ENCODE measurements at places on chromosomes 7 and 10.

- no peak for DNase-seq
These were observed 116.6 kb upstream of the WDR11 start for GRCh38 chr10:120734483-120735078.

GRCh38 chr7:116885724-116886123 is 23.3 kb downstream of the CAPZA2 start:
- no peak for DNase-seq

- DNase-seq: no peak
These were observed 127.1 kb upstream of the CNTNAP2 start for GRCh38 chr7:145989469-145989868.

DNA sequence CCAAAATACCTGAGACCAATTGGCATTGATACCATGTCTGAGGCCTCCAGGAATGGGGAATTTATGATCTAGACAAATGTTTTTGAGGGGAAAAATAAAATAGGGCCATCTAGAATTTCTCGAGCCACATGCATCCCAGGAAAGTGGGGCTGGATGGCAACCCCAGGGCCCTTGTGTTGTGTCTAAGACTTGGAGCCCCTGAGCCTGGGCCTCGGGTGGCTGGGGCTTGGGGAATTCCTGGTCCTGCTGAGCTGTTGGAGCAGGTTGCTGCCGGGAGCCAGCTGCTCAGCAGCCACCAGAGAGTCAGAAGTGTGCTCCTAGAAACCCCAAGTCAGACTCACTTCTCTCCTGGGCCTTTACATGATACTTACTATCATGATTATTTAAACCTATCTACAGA is 172.9 kb downstream of the WDR37 start:
- DNase-seq: no peak

- DNase-seq: no peak
These were observed 51.1 kb upstream of the KCNIP2 start for GRCh38 chr10:101894742-101895141.

DNA sequence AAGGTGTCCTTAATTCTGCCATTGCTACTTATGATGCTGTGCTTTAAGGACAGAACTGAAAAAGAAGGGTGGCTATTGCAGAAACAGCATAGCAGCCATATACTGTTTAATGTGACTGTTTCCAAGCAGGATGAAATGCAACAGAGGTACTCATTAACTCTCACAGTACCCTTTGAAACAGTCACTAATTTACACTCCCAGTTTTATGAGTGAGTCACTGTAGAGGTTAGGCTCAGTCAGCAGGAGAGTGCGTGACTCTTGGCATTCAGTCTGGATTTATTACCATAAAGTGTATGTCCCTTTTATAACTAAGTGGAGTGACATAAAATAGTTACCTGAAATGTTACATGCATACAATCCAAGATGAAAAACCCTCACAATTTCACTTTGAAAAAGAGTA is 27.7 kb downstream of the ALDH18A1 start:
- no peak for DNase-seq

DNA sequence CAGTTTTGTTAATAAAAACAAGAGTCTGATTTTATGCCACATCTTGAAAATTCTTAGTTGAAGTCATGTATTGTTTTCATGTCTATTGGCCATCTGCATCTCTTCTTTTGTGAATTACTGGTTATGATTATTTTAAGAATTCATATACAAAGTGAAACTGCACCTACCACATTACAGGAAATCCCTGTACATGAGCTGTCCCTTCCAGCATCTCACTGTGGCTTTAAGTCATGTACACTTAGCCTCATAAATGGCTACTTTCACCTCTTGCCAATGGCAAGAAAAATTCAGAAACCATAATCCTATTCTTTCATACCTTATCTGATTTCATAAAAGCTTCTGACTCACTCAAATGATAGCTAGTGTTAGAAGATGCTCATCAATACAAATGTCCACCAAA is 48.6 kb downstream of the CRTAC1 start:
- DNase-seq: no peak

DNA sequence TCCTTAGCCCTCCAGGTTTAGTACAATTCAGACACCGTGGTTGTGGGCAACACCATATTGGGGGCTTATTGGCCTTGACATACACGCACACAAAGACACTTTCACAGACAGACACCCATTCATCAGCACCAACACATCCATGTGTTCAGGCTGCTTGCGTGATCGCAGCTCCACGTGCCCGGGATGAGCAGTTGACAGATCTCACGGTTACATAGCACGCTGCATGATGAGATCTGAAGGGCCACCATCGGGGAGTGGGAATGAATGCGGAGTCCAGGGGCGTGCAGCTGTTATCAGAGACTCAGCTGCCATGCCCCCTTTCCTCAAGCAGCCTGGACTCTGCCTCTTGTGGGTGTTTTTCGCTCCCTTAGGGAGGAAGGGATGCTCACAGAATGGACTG is 285.2 kb downstream of the USP6NL start:
- no peak for DNase-seq

DNA sequence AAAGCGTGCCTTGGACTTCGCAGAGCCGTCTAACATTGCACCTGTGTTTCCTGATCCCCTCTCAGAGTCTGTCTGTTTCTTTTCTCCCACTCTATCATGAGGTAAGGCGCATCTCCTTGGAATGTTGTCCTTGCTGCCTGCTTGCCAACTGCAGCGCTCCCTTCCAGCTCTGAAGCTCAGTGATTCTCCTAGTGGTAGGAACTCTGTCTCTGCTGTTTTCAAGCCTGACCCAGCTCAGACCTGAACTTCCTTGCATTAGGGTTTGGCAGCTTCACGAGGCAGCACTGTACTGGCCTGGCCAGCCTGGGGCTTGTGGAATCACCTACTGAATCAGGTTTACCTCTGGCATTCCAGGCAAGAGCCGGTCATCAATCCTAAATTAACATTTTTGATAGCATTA is 123.9 kb downstream of the CREB5 start:
- peak; percentile 61 for DNase-seq

DNA sequence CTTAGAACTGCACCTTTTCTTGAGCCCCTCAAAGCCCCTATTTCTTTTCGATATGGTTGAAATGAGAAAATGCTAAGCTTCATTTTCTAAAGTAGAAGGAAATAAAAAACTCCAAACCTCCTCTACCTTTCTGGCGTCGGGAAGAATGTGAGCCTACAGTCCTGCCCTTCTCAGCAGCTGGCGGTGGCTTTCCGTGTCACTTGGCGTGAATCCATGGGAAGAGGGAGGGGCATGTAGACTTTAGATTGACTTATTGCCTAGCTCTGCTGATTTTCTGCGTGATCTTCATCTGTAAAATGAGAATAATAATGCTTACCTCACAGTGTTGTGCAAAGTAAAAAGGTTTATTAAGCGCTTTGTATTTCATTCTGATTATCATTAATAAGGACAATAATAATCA is 35.0 kb downstream of the PRR15 start:
- no peak for DNase-seq

DNA sequence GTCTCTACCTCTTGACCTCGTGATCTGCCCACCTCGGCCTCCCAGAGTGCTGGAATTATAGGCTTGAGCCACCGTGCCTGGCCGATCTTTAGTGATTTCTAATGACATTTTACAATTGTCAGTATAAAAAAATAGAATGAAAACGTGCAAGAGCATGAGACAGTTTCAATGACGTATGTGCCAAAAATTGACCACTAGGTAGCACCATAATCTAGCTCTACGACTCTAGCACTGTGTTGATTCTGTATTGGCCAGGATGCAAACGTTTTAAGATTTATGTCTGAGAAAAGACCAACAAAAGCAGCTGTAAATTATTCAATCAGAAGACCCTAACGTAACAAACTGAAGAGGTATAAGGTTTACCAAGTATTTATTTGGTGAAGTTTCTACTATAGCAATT is 25.4 kb upstream of the EXOC6 start:
- DNase-seq: peak; percentile 48

- DNase-seq: no peak
These were observed 56.4 kb upstream of the PFKP start for GRCh38 chr10:3010816-3011460.

- no peak for DNase-seq
These were observed 443.4 kb upstream of the ANKRD30A start for GRCh38 chr10:36681751-36682632.

DNA sequence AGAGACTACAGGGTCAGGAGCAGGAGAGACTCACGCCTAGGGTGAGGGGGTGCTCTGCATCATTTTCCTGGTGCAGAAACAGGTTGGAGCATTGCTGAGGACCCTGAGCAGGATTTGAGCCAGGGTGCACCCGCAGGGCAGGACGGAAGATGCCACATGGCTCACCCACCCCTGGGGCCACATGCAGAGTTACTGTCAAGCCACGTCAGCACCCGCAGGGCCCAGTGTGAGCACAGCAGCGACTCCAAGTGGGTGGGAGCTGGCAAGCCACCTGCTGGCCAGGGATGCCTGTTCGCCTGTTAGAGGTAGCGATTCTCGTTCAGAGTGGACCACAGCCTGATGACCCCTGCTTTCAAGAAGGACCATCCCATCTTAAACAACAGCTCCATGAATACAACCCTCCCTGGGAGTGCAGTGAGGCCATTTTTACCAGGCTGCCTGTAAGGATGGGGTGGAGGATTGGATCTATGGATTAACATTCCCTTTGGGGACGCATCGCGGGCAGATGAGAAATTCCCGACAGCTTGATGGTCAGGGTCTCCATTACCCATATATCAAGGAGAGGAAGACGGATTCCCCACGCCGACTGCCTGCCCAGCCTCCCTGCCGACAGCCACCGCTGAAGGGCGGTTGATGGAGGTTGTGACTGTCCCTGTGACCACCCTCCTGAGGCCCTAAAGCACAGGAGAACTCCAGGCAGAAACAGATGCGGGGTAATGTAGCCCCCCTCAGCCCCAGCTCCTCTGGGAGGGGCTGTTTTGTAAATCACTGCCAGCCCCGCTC is 101.1 kb upstream of the RET start:
- no peak for DNase-seq

DNA sequence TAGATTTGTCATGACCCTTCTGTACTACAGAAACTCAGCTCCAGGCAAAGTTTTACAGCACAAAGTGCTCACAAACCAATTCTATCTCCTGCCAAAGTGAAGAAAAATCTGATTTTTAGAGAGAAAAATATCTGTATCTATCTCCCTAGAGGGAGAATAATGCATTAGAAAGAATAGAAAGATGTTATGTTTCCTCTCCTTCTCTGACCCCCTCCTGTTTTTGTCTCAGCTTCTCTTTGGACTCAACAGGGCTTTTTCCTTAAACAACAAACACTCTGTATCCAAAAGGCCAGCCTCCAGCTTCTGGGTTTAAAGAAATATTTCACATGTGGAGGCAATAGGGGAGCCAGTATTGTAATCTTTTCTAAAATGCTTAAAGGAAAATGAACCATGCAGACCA is 627.4 kb downstream of the REEP3 start:
- no peak for DNase-seq

DNA sequence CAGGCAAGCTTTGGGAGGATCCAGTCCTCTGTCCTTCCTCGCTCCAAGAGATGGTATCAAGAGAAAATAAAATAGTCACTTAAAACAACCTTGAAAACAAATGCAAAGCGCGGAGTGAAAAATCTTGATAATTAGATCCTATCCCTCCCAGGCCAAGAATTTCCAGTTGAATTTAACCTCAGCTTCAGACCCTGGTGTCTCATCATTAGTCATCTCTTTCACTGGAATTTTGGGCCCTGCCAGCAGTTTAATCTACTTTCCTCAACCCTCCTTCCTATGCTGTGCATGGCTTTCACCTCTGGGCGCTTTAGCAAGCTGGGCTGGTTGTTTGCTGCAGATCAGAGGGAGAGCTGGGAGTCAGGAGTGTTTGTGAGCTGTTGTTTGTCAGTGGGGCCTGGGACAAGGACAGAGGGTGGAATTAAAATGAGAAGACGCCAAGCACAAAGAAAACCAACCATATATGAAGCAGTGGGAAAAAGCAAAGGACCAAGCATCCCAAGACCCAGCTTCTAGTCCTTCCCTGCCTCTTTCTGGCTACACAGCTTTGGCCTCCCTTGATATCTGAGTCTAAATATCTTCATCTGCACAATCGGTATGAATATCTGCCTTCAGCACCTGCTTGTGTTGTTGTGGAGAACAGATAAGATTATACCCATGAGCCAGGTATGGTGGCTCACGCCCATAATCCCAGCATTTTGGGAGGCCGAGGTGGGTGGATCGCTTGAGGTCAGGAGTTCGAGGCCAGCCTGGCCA is 13.5 kb downstream of the MYOF start:
- DNase-seq: peak; percentile 97

- DNase-seq: no peak
These were observed 1.9 kb downstream of the CRYGN start for GRCh38 chr7:151437866-151438516.

DNA sequence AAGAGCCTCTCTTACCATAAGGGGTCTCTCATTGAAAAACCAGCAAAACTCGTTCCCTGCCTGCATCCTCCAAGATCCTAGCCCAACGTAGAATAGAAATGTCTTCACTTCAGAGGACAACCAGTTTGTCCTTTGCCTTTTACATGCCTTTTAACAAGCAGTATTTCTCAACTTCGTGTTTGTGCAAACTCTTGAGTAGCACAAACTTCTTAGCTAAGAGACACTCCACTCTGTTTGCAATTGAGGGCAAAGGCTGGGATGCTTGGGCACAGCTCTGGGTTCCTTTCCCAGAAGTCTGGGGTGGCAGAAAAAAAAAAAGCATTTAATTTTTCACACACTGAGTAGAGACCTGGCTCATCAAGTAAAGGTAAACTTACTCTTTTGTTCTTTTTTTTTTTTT is 19.5 kb upstream of the KCTD7 start:
- no peak for DNase-seq

GRCh38 chr7:34322841-34323240 is 335.2 kb upstream of the NPSR1 start:
- no peak for DNase-seq

GRCh38 chr10:30742471-30742870 is 112.9 kb upstream of the LYZL2 start:
- DNase-seq: no peak

- DNase-seq: peak; percentile 81
These were observed 74.0 kb upstream of the GSDME start for GRCh38 chr7:24831240-24831639.

- no peak for DNase-seq
These were observed 9.7 kb upstream of the ANLN start for GRCh38 chr7:36379831-36380504.

DNA sequence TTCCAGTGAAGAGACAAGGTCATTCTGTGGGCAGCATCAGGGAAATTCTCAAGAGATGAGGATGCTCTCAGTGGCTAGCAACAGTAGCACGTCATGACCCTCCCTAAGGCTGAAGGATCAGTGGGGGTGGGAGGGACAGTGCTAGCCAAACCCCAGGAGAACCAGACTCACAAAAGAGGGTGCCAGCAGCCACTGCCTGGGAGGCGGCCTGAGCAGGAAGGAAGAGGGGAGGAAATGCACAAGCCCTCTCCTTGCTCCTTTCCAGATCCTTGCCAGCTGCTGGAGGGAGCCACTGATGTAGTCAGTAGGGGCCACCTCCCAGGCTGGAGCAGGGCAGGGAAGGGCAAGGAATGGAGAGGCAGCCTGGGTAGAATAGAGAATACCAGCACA is 302.7 kb downstream of the RPS24 start:
- DNase-seq: peak; percentile 88

GRCh38 chr10:97686301-97686961 is 610 bp downstream of the AVPI1 start:
- DNase-seq: no peak

- DNase-seq: peak; percentile 32
These were observed 755 bp downstream of the FAM171A1 start for GRCh38 chr10:15370212-15370855.

Data from fibroblast of skin of back (primary cell).